ENCODE measurements at places on chromosomes 7 and 10.

DNA sequence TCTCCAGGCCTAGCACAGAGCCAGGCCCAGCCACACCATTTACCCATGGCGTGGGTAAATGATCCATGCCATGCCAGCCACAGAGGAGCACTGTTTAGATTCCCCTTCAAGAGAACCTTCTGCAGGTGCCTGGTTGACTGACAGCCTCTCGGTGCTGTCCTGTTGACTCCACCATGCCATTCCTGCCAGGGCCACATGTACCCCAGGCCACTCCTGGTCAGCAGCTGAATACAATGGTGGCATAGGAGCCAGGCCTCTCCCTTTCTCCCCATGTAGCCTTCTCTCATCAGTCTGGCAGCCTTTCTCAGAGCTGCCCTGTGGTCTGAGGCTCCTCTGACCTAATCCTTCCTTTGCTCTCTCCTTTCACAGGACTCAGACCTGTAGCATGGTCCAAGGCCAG, 39.2 kb upstream of the GPAM start:
- no peak for DNase-seq

- DNase-seq = peak; percentile 59
These were observed 96.0 kb downstream of the MTERF1 start for GRCh38 chr7:91784469-91784868.

- no peak for DNase-seq
These were observed 161.2 kb downstream of the CELF2 start for GRCh38 chr10:11178606-11179515.

GRCh38 chr10:132866601-132867381, 75.6 kb downstream of the CFAP46 start:
- DNase-seq = no peak

DNA sequence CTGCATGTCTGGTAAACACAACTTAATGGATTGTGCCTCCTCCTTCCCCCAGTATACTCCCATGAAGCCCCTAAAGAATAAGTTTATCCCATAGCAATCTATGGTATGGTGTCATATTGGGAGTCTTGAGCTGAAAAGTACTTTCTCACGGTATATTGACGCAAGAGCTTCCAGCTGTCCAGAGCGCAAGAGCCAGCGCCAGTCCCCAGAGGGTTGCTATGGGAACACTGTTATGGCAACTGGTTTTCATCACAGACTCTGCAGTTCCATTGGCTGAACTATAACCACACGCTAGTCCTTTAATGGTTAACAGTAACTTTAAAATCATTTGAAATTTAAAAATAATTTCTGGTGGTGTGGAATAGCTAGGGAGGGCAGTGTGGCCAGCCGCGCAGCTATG, 46.9 kb downstream of the PRPF18 start:
- peak; percentile 86 for DNase-seq

- peak; percentile 56 for DNase-seq
These were observed 563.6 kb upstream of the SEMA3D start for GRCh38 chr7:85750454-85750949.

- no peak for DNase-seq
These were observed 95.2 kb upstream of the GNA12 start for GRCh38 chr7:2939193-2939885.

- no peak for DNase-seq
These were observed 458.8 kb downstream of the RPS24 start for GRCh38 chr10:78492424-78492823.

GRCh38 chr10:74177140-74177677, 26.2 kb downstream of the ADK start:
- no peak for DNase-seq

DNA sequence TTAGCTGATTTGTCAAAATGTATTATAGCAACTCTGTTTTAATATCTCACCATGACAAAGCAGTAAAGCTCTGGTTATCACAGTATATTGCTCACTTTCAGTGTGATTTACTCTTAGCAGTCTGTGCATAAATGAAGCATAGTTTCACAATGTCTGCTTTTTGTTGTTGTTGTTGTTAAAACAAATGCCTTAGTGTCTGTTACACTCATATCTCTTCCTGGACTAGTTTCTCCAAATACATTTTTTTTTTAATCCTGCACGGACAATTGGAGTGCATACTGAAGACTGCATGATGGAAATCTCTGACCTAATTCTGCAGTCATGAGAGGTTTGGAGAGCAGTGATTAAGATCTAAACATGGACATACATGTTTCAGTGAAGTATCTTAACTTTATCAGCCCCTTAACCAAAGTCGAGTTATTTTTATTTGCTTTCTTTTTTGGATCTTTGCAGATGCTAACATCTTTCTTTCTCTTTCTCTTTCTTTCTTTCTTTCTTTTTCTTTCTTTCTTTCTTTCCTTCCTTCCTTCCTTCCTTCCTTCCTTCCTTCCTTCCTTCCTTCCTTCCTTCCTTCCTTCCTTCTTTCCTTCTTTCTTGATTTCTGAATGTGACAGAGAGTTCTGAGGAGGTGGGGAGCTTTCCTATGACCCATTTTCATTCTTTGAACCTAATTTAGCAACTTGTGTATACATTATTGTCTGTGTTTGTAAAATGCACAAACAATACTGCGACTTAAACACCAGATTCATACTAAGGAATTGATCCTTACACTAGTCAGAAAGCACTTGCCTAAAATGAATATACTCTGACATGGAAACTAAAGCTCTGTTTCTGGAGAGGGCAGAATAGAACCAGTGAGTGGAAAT, 161.5 kb upstream of the AGR3 start:
- DNase-seq = no peak

DNA sequence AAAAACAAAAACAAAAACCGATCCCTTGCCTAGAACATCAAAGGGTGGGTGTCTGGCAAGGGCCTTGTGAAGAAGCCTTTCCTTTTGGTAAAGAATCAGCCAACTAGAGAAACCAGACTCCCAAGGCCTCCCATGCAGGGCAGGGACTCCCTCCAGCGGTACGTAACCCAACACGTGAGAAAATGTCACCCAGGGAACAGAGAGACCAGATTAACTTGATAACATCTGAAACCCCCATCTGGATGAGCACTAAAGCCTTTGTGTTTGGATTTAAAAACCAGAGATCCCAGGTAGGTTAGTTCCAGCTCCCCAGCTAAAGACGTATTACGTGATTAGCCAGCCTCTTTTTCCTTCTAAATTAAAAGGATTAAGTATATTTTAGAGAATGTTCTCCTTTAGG, 3.0 kb upstream of the HABP2 start:
- no peak for DNase-seq

DNA sequence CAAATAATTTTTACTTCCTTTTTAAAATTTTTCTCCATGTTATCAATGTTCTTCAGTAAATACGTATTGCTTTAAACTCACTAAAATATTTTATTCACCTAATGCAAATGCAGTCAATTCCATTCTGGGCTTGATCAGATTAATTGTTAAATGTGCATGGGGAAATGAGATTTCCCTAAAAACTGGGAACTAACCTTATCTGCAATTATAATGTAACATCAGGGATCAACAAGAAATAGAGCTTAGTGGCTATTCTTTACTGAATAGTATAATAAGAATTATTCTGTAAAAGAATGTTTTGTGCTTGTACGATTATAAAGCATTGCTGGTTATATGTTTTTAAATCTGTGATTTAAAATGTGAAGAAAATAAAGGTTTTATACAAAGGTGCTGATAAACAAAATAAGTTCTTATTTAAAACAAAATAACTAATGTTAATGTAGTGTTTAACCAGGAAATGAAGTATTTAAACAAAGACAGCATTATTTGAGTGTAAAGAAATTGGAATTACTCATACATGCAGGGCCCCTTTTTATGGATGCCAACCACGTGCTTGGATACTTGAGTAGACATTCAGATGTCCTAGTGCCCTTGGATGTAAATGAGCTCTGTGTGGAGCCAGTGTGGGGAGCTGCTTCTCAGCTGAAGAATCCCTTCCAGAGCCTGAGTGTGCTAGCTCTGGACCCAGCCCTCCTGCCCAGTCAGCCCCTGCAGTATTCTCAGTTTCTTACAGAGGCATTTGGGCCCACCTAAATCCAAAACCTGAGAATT, 84.2 kb downstream of the REEP3 start:
- DNase-seq = no peak

GRCh38 chr7:131564640-131565039, 8.2 kb upstream of the PODXL start:
- DNase-seq = no peak

- DNase-seq = no peak
These were observed 9.2 kb upstream of the TEX36 start for GRCh38 chr10:125692196-125692595.

DNA sequence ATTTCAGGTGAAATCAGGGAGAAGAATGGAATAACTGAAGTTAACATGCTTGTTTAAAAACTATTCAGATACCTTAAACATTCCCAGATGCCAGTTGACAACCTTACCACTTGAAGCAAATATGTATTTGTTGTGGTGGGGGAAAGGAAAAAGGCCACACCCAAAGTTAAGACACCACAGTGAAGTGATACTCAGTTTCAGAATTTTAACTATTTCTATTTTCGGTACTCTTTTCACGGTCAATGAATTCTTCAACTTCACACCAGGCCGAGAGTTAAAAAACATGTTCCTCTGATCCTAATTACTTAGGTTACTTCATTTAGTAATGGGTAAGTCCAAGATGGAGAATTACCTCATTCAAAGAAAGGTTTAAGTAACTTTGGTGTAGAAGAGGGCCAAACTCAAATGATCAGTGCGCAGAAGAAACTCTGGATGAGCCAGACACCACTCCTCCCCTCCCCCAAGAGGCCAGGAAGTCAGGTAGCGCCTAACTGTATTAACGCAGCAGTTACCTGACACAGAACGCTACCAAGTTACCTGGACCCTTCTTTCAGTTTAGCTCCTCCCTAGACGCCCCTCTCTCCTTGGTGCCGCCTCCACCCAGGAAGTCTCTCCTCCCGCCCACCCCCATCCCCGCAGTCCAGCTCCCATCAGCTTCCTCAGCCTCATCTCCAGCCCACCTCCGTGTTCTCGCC, 700 bp downstream of the MTPN start:
- DNase-seq = no peak

DNA sequence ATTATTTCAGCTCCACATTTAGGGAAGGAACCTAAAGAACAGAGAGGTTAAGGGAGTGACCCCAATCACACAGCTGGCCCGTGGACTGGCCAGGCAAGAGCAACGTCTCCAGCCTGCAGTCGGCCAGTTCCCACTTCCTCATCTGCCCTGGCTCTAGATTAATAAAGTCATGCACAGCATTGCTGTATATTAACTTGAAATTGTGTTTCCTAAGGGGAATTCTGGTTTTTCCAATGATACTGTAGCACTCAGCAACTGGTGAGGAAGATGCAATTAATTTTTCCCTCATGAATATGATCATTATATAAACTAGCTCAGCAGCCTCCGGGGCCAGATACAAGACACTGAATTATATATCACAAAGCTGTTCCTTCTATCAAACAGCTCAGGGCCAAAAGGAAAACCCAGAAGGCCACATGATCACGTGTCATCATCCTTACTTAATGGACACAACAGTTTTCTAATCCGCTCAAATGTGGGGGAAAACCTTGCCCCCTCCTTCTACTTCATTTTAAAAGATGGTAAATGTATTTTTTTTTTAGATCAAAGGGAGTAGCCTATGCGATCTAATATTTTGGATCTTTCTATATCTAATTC, 295.3 kb upstream of the PRKCQ start:
- no peak for DNase-seq

- DNase-seq = no peak
These were observed 255.7 kb upstream of the DGKB start for GRCh38 chr7:15158141-15158810.

DNA sequence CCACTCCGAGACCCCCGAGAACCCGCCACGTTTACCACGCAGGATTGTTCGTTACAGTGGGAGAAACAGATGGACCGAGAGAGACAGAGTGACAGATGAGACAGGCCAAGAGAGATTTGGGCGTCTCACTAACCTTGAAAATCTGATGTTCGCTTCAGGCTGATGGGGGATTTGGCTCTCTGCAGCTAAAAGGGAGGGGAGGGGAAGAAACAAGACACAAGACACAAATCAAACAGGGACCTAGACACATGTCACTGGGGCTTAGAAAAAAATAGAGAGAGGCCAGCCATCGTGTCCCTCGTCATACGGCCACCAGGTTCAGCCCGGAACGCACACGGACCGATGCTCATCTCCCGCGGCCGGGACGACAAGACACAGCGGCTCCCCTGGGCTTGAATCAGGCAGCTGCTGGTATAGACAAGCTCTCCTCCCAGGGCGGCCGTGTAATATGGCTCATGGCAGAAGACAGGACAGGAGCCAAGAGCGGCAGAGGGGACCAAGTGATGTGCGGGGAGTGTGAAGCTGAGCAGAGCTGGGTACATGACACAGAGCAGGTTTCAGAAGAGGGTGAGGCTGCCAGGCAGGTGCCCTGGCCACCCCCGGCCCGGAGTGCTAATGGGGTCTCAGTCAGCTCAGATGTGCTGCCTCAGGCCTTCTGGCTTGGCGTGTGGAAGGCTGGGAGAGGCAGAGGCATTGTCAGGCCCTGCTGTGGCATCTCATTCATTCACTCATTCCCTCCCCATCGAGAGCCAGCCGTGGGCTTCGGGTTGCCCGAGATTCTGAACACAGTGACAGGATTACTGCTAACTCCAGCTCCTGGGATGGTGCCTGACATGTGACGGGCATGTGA, 88.5 kb upstream of the GNA12 start:
- DNase-seq = peak; percentile 49

- no peak for DNase-seq
These were observed 115.0 kb downstream of the SND1 start for GRCh38 chr7:127766831-127767459.

DNA sequence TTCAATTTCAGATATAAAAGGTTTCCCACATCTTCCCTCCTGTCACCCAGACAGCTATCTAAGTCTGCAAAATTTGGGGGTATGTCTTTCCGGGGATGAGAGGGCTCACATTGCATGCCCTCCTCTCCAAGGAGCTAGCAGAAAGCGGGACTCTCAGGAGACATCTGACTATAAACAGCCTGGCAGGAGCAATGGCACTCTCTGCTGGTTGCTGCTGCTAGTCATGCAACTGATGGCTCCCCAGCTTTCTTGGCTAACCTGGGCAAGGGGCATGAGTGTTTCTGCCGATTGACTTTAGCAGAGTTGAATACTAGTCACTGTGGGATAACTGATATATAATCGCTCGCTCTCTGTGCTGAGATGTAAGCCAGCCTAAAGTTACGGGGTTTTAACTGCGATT, 12.0 kb downstream of the TBX20 start:
- DNase-seq = no peak

All from eye (tissue), 1 donor.